Fibroblast of the aortic adventitia (primary cell): ENCODE measurements at places on chromosomes 4 and X.

GRCh38 chrX:1582686-1583437 lies 8.5 kb upstream of the AKAP17A start:
- no peak for DNase-seq

- DNase-seq: no peak
Measured at GRCh38 chr4:106409901-106410889, 41.6 kb upstream of the GIMD1 start.

- no peak for DNase-seq
Measured at GRCh38 chr4:20287246-20287645, 35.5 kb downstream of the SLIT2 start.

GRCh38 chrX:123504047-123504446 lies 228.8 kb downstream of the THOC2 start:
- DNase-seq: no peak

DNA sequence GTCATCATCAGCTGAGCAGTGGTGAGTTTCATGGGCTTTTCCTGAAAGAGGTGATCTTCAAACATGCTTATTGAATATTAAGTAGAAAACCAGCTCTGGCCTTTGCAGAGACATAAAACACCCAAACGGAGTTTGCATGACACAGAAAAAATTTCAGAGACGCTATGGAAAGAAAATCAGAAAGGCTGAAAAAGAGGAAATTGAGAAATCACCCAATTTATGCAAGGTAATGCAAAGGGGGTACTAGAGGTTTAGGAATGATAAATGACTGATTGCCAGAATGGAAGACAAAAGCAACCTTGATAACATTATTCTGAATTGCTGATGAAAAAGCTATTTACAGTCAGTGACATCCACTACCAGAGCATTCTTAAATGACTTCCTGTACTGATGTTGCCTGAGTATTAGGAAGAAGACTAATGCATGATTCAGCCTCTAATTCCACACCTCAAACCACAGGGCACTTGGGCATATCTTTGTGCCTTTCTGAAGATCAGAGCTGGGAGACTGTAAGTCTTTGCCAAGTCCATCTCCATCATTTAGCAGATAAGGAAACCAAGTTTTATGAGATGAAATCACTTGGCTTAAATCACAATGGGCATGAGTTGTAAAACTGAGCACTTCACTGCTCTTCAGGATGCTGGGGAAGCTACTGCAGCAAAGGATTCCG lies 565.7 kb downstream of the PPARGC1A start:
- peak; percentile 1 for DNase-seq

GRCh38 chr4:36740796-36741310 lies 459.4 kb downstream of the DTHD1 start:
- no peak for DNase-seq

- peak; percentile 29 for DNase-seq
Measured at GRCh38 chr4:103150677-103151076, 47.5 kb downstream of the CENPE start.

DNA sequence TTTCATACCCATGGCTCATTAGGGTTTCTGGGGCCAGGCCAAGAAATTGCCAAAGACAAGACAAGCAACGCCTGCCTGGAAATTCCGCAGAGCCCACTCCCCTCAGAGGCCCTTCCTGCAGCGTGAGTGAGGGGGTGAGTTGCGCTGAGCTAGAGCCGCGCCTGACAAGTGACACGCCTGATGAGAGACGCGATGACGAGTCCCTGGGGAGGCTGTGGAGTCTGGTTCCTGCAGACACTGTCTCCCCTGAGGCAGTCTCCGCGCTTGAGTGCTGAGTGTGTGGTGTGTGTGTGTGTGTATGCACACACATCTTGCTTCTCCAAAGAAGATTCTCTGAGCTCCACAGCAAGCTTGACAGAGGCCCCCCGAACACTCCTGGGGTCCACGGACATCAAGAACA lies 269.8 kb downstream of the BCOR start:
- no peak for DNase-seq

- no peak for DNase-seq
Measured at GRCh38 chr4:20496068-20496467, 204.2 kb upstream of the PACRGL start.

- DNase-seq: no peak
Measured at GRCh38 chr4:6655924-6656323, 15.4 kb downstream of the MRFAP1 start.

DNA sequence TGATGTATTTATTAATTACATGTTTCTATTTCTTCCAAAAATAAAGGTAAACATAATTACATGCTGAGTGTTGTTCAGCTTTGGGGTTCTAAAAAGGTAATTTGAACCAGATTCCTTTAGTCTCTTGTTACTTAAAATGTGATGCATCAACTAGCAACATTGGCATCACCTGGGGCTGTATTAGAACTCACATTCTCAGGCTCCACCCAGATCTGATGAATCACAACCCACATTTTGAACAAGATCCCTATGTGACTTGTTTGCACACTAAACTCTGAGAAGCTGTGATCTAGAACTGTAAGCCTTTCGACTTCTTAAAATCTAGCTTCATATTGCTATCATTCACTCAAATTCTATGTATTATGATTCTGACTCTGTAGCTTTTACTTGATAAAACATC lies 23.0 kb upstream of the HS3ST1 start:
- DNase-seq: no peak

GRCh38 chr4:34469516-34469915 lies 1774.8 kb downstream of the ARAP2 start:
- DNase-seq: no peak

- no peak for DNase-seq
Measured at GRCh38 chr4:15891312-15891711, 47.2 kb downstream of the FGFBP1 start.

DNA sequence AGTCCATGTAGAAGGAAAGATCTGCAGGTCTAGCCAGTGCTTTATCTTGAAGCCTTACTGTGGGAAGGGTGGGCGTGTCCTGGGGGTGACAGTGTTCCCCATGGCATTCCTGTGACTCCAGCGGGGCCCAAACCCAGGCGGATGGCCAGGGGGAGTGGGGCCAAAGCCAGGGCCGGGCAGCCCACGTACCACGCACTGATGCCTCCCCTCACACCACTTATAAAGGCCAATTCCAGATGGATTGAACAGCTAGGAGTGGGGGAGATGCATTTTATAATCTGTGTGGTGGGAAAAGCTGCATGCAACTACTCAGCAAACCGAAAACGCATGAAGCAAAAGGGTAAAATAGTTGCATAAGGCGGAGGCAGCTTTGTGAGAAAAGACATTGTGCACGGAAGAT lies 36.4 kb downstream of the NELFA start:
- DNase-seq: no peak

DNA sequence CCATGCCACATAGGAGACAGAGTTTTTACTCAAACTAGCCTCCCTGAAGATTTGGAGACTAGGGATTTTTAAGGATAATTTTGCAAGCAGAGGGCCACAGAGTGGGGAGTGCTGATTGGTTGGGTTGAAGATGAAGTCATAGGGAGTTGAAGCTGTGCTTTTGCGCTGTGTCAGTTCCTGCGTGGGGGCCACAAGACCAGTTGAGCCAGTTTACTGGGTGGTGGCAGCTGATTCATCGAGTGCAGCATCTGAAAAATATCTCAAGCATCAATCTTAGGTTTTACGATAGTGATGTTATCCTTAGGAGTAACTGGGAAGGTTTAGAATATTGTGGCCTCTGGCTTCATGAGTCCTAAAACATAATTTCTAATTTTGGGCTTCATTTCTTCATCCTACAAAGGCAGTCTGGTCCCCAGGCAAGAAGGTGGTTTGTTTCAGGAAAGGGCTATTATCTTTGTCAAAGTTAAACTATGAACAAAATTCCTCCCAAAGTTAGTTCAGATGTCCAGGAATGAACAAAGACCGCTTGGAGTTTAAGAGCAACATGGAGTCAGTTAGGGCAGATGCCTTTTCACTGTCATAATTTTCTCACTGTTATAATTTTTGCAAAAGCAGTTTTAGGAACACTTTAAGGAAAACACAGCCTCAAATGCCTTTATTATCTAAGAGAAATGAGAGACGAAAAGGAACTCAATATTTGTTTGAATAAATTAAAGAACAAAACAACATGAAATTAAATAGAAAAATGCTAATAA lies 960.8 kb upstream of the PRKX start:
- no peak for DNase-seq

DNA sequence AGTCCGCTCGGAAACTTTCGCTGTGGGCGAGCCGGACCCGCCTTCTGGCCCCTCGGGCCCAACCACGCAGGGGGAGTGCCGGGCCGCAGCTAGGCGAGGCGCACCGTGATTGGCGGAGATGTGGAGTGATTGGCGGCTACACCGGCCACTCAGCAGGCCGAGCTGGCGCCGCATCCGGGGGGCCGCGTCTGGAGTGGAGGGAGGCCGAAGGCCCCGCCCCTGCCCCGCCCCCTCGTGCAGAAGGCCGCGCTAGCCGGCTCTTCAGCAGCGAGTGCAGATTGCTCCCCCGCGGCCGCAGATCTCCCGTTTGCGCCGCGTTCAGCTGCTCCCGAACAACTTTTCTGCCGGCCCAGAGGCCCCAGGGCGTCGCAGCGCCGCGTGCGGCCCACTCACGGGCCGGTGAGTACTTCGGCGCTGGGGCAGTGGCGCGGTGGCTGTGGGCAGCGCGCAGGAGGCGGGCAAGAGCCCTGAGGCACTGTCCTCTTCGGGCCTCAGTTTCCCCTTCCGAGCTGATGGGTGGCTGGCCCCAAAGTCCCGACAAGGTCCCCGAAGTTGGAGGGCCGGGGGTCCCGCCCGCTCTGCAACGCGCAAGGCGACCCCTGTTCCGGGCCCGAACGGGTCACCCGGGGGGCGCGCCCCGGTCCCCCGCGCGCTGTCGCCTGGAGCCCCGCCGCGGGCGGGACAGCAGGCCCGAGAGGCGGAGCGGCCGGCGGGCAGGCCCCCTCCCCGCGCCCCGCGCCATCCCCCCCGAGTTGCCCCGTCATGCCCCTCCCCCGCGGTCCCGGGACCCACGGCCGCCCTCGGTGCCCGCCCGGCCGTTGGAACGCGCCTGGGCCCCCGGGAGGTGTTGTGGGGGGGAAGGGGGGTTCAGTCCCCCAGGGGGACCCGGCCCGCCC lies at the start of gene WFS1:
Gene WFS1 (plus strand): TSS at position 235 of the 896 bp plus-strand sequence. CDS start 7,606 bp downstream, outside the sequence.
- peak; percentile 98 for DNase-seq

GRCh38 chr4:73189274-73189810 lies 69.3 kb downstream of the ANKRD17 start:
- DNase-seq: no peak

- DNase-seq: no peak
Measured at GRCh38 chr4:1855333-1856070, 454 bp downstream of the LETM1 start.

DNA sequence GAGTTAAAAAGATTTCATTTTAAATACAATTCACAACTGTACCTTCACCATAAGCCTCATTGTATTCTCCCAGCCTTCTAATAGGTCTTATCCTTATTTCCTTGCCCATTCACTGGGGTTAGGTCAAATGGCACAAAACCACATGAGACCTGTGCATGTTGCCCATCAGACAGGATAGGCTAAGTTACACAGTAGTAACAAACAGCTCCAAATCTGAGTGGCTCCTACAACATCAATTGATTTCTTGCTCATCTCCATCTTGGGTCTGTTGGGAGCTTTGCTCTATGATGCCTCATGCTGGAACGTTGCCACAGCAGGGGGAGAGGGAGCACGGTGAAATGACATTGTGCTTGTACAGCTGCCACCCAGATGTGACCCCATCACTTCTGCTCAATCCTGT lies 70.6 kb downstream of the DHX15 start:
- DNase-seq: no peak
